ENCODE measurements at places on chromosomes 16 and 17.

GRCh38 chr17:71900621-71901229, 220.1 kb upstream of the SOX9 start:
- no peak for DNase-seq

DNA sequence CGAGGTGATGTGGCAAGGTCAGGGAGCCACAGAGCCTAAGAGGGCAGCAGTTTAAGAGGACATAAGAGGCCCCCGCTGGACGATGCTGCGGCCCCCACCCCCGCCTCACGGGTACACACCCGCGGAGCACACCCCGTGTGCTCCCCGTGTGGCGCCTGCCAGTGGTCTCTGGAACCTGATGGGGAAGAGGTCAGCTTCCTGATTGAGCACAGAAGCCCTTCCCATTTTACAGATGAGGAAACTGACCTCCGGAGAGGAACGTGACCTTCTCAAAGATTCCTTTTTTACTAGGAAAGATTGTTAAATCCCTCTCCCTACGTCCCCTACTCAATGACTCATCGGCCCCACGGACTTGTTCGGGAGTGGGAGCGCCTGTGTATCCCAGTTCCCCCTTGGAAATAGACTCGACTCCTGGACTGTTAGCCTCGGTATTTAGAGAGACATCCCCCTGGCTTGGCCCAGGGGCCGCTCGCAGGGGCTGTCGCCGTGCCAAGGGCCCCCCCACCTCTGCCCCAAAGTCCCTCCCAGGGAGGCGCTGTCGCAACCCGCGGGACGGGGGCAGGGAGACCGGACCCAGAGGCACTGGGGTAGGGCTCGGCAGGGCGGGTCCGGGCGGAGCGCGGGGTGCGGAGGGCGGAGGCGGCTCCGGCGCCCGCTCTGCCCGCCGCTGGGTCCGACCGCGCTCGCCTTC, at the start of gene ABCC3:
TSS of gene ABCC3 (plus strand) at position 658 of the 691 bp plus-strand sequence. CDS start 56 bp downstream, outside the sequence.
- peak; percentile 62 for DNase-seq

DNA sequence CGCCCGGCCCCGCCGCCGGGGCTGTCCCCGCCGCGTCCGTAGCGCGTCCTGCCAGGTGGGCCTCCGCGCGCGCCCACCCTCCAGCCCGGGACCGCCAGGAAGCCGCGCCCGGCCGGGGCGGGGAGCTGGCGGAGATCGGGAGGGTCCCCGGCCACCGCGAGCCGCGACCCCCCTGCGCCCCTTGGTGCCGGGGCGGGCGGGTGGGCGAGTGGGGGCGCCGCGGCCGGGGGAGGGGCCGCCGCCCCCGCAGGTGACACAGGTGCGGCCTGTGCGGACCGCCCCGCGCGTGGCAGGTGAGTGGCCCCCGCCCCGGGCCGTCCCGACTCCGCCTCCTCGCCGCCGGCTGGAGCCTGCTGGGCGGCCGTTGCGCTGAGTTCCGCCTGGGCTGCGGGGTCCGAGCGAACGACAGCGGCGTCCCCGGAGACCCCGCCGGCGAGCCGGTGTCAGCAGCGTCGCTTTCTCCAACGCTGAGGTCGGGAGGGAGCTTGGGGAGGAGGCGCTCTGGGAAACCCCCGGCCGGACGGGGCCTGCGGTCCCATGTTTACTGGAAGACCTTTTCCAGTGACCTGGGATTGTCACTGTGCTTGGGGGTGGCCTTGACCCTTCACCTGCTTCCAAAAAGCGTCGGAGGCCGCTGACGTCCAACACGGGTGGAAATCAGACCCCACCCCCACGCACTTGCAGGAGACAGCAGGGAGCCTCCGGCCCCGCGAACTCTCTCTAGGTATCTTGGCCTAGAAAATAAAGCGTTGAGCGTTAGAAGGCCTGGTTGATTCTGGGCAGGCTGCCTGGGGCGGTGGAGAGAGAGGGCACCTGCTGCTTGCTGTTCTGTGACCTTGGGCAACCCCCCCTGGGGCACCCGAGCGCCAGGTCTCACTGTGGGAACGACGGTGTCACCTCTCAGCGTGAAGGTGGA, 542 bp downstream of the KLHL36 start:
- peak; percentile 78 for DNase-seq

- DNase-seq, result peak; percentile 85
These were observed 3.6 kb upstream of the ZNHIT3 start for GRCh38 chr17:36482611-36483504.

- DNase-seq, result no peak
These were observed 18.0 kb downstream of the ATPAF2 start for GRCh38 chr17:18020971-18021370.

DNA sequence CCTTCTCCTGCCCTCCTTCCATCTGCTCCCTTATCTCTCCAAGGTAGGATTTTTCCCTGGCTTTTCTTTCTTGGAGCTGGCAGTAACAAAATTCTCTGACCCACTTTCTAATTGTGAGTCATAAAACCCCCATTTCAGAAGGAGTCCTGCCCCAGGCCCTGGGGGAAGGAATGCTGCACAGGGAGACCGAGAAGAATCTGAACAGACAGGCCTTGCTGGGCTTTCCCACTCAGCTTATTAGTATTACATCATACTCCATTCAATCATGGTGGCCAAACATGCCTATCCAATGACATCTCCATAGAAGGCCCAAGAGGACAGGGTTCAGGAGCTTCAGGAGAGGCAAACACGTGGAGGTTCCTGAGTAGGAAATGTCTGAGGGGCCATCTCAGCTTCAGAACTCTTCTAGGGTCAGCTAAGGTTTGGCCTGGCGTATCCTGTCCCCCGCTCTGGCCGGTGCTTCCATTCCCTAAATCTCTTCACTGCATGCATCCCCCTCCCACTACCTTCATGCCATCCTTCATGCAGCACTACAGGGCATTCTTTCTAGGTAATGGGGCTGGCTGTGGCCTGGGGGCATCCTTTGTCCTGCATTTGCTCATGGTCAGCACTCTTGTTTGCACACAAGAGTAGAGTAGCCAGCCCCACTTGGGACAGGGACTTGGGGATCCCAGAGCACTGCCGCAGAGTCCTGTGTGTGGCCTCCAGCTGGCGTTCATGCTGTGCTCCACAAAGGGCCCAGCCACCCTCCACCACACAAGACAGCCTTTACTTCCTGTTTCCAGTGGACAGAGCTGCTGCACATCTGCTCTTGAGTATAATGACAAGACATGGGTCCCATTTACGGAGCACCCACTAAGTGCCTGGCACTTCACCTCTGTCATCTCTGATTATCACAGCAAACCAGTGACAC, 8.2 kb downstream of the SLC6A2 start:
- DNase-seq, result no peak

- peak; percentile 43 for DNase-seq
These were observed 8.5 kb downstream of the SNN start for GRCh38 chr16:11676799-11677198.

All from right cardiac atrium (tissue), 5 donors.